ENCODE measurements at places on chromosomes 1 and 21.

DNA sequence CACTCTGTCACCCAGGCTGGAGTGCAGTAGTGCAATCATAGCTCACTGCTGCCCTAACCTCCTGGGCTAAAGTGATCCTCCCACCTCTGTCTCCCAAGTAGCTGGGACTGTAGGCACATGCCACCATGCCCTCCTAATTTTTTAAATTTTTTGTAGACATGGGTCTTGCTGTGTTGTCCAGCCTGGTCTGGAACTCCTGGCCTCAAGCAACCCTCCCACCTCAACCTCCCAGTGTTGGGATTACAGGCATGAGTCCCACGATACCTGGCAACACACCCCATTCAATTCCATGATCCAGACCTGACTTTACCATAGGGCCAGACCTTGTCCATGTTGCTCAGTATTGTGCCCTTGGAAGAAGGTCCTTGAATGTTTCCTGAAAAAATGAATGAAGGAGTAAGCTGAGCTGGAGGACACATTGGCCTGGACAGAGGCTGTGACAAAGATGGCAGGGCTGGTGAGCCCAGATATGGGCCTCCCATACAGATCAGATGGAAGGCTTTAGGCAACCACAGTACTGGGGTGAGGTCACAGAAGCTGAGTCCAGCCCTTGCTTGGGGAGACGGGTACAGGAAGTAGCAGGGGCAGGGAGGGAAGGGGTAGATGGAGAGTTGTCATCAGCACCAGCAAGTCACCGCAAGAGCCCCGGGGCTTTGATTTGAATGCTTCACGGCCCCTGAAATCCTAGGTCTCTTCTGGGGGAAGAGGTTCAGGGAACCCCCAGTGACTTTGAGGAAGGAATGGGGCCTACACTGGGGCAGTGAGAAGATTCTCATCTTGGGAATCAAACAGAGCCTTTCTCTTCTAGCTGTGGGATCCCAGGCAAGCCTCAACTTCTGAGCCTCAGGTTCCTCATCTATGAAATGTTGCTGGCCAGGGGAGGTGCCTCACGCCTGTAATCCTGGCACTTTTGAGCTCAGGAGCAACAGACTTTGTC, 40.1 kb upstream of the DMBX1 start:
- no peak for DNase-seq

DNA sequence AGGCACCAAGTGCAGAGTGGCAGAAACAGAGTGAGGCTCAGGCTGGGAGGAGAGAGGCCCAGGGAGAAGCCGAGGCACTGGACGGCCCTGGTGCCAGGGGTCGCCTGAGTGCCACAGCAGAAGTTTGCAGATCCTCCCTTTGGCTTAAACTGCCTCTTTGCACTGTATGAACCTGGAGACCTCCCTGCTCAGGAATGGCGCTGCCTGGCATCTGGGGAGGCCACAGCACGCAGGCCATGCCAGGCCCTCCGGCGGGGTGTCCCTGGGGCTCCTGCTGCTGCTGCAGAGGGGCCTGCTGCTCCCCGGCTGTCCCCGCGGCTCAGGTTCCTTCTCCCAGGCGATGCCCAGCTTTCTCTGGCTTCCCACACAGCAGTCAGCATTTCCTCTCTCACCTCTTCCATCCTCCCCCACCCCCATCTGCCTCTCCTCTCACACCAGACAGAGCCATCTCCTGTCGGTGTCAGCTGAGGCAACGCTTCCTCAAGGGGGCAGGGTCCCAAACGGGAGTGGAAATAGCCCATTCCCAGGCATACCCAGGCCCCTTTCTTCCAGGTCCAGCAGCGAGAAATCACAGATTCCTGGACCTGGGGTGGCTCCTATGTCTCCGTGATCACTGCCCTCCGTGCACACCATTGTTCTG, 35.2 kb downstream of the SYT6 start:
- DNase-seq, result no peak

DNA sequence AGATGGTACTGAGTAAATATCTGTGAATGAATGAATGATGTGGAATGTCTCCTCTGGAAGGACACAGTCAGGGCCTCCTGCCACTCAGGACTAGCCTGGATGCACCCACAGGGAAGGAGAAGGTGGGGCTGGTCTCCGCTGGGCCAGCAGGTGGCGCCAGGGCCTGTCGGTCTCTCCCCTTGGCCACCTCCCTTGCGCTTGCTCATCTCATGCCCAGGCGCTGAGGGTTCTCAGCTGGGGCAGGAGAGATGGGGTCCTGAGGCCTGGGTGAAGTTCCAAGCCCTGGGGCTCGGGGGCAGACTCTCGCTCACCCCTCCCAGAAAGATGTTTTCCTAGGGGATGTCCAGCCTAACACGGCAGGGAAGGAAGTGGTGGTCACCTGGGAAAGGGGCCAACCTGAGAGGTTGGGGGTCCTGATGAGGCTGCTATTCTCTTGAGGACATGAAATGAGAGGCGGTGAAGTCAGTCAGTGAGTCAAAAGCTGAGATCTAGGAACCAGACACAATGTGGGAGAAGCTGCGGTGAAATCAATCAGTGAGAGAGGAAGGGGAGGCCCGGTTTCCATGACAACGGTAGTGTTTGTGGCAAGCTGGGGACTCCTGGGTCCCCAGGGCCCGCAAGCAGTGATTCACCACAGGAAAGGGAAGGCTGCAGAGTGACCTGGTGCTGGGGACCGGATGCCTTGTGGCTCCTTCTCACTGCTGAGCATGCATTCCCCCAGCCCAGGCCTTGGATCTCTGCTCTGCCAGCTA, 14.6 kb upstream of the MEX3A start:
- no peak for DNase-seq

DNA sequence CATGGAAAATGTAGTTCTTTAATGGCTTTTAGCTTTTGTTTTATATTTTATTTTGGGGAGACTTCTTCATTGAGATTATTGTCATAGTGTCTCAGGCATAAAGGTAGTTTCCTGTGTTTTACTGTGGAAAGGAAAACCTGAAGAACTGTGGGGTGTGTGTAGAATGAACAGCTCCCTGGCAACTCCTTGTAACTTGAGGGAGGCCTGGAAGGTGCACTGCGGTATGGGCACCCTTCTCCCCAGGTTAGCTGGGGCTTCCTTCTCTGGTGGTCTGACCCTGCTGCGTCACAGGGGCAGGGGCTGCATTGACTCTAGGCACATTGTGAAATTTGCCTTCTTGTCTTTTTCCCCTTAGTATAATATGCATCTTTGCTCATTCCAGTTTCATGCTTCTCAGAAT, 1.7 kb downstream of the ATP1B1 start:
- no peak for DNase-seq

DNA sequence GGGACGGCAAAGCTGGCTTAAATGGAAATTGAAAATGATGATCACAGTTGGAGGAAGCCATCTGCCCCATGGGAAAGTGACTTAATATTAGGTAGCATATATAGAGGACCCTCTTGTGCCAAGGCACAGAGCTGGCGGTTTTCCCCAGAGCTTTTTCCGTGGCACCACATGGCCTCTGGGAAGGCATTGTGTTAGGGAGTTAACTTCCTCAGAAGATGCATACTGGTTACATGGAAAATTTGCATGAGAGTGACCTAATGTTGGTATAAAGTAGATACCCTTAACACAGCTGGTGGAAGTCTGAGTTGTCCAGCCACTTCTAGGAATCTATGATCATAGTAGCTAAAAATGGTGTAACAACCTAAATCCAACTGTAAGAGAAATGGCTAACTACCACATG, 27.3 kb downstream of the CAP1 start:
- DNase-seq, result no peak

DNA sequence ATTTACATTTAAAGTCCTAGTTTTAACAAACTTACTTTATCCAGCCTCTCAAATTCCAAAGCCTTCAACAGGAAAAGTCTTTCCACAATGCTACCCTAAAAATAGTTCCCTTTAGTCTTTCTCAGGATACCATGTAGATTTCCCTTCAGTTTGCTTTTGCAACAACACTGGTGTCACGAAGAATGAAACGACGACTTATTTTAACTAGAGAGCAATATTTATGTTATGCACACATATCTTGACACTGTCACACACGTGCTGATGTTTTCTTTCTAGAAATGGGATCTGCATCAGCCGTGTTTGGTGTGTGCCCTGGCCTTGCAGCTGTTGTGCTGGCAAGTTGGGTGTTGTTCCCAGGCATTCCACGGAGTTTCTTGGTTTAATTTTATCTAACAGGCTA, 75.5 kb downstream of the SIPA1L2 start:
- no peak for DNase-seq

- DNase-seq, result no peak
Observed at GRCh38 chr1:7483634-7484383, 287.3 kb upstream of the VAMP3 start.

- no peak for DNase-seq
Observed at GRCh38 chr1:60359431-60359830, 285.9 kb upstream of the C1orf87 start.

- no peak for DNase-seq
Observed at GRCh38 chr1:203555511-203556046, 61.6 kb downstream of the OPTC start.

GRCh38 chr1:4046836-4047461, 146.9 kb upstream of the C1orf174 start:
- no peak for DNase-seq

- DNase-seq, result no peak
Observed at GRCh38 chr1:7538849-7539768, 232.0 kb upstream of the VAMP3 start.

DNA sequence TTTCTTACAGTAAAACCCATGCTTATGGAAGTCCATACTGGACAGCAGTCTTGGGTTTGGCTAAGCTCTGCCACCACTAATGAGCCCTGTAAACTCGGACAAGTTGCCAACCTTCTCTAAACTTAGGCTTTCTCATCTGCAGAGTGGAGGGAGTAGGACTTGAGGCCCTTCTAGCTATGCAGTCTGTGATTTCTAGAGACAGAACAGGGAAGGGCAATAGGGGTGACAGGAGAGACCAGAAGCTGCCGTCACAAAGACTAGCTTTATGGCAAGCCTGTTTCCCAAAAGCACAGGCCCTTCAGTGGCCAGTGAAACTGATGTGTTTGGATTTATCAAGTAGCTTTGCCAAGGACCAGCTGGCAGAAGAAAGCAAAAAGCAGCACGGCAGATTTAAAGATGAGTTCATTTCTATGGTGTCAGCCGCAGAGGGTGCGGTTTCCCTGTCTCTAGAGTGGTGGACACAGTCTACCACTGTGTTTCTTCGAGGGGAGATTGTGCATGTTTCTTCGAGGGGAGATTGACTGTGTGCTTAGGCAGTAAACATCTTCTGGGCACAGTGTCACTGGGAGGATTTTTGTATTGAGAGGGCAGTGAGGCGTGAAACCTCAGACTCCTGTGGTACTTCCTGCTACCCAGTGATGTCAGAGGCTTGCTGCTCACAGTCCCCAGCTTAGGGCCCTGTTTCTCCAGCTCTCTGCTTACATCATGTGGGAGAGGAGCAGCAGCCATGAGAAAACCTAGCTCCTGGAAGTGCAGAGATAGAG, 119.0 kb downstream of the ROR1 start:
- peak; percentile 98 for DNase-seq

GRCh38 chr1:234260578-234260977, 112.7 kb upstream of the COA6 start:
- peak; percentile 69 for DNase-seq

- no peak for DNase-seq
Observed at GRCh38 chr1:36735939-36736730, 253.4 kb upstream of the CSF3R start.

DNA sequence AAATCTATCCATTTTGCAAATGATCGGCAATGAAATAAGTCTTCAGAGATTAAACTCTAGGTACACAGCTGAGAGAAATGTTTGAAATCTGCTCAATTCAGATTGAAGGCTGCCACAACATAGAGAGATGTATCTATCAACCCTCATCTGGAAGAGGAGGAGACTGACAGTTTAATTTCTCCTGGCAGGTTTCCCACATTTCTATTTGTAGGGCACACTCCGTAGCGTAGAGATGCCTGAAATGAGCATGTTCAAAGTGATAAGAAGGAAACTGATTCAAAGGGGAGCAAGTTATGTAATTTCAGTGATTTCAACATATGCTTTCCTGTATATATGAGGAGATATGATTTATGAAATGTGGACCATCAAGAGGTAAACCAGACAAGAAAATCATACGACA, 44.1 kb downstream of the NIBAN1 start:
- DNase-seq, result no peak

- DNase-seq, result no peak
Observed at GRCh38 chr21:42012344-42012743, 2.2 kb upstream of the ZBTB21 start.

- DNase-seq, result no peak
Observed at GRCh38 chr1:237227476-237227875, 185.5 kb downstream of the RYR2 start.

GRCh38 chr1:223350361-223350908, 13.5 kb downstream of the SUSD4 start:
- DNase-seq, result no peak

GRCh38 chr1:57824535-57824934, 400.7 kb upstream of the DAB1 start:
- peak; percentile 70 for DNase-seq

- no peak for DNase-seq
Observed at GRCh38 chr1:34907487-34908090, 21.9 kb downstream of the DLGAP3 start.

DNA sequence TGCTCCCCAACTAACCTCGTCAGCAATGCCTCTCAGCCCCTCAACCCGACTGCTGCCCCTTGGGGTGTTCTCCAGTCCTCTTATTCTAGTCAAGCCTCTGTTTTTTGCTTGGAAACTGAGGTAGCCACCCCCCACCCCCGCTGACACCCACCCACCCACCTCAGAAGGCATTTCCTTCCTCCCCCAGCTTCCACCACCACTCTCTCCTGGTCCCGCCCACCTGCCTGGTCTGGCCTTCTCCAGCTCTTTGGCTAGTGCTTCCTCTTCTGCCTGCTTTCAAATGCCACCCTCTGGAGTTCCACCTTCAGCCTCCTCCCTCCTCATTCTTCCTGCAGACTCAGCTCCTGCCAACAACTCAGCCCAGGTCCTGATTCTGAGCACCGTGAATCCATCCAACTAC, 35.3 kb downstream of the OLFML2B start:
- DNase-seq, result no peak

DNA sequence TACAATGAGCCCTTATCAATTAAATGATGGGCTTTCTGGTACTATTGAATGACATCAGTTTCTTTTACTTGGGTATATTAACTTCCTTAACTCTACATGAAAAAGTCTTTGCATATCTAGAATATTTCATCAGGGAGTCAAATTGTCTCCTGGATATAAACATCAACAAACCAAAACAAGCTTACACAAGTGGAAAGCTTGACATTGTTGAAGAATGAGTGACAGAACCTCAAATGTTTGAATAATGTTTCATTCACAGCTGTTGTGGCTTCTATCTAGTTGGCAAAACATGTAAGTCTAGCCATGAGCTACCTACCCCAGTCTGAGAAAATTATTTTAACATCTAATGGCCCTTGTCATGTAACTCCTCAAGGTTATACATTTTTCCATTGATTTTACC, 604.8 kb upstream of the ADAMTS5 start:
- DNase-seq, result peak; percentile 99
